ENCODE measurements at places on chromosomes 12 and 14.

GRCh38 chr12:28961948-28962384, 187.1 kb upstream of the FAR2 start:
- no peak for DNase-seq

- no peak for DNase-seq
These were observed 28.1 kb downstream of the ZFHX2 start for GRCh38 chr14:23523229-23524016.

GRCh38 chr12:100720016-100720654, 74.4 kb upstream of the ANO4 start:
- no peak for DNase-seq

GRCh38 chr14:99224116-99224910, 47.7 kb downstream of the BCL11B start:
- DNase-seq: no peak

DNA sequence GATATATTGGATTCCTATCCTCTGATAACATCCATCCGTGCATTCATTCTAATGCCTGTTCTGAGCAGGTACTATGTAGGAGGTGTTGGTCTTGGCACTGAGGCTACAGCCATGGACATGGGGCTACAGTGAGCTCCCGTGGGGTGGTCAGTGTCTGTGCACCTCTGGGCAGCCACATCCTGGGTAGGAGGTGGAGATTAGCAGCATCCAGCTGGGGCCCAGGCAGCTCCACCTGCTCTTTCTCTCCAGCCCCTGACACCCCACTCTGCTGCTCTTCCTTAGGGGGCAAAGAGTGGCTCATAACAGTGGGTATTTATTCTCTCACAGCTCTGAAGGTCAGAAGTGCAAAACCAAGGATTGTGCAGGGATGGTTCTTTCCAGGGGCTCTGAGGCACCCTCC, 292.0 kb upstream of the SFSWAP start:
- no peak for DNase-seq

DNA sequence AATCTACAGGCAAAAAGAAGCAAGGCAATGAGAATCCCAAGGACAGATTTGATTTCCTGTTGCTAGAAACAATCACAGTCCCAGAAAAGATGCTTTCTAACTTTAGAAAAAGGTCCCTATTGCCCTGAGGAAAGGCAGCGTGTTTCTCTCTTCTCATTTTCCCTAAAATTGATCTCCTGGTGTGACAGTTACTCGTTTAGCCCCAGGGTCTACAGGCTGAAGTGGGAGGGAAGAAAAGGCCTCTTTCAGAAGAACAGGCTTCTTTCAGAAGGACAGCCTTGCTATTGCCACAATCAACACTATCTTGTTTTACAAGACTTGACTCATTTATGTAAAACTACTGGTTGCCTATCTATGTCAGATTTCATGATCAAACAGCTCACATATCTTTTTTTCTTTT, 121.8 kb upstream of the OR4E1 start:
- DNase-seq: no peak

- no peak for DNase-seq
These were observed 401.8 kb upstream of the TMPO start for GRCh38 chr12:98113548-98113947.
